Stimulated activated CD8-positive, alpha-beta memory T cell treated with anti-CD3 and anti-CD28 coated beads, Interleukin-7, amount 100 ng/mL, for 1 hour (primary cell): ENCODE measurements at places on chromosomes 5 and 9.

DNA sequence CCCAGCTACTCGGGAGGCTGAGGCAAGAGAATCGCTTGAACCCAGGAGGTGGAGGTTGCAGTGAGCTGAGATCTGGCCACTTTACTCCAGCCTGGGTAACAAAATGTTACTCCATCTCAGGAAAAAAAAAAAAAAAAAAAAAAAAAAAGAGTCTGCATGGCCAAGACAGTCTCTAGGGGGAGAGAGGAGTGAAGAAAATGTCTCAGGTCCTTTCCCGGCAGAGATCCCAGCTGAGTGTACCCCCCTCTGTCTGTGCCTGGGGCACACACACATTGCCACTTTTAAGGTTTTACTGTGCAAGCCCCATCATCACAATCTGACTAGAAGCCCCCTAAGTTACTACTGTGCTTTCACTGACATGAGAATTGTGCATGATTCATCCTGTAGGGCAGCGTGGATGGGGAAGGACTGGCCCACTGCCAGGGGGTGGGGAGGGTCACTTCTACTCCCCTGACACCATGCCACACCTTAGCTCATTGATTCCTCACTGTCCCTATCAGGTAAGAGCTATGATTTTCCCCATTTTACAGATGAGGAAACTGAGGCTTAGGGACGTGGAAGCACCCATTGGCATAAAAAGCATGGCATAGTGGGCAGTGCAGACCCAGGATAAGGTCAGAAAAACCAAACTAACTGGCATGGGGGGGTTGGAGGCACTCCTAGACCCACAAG, 102.3 kb upstream of the LARP1 start:
- no peak for DNase-seq

DNA sequence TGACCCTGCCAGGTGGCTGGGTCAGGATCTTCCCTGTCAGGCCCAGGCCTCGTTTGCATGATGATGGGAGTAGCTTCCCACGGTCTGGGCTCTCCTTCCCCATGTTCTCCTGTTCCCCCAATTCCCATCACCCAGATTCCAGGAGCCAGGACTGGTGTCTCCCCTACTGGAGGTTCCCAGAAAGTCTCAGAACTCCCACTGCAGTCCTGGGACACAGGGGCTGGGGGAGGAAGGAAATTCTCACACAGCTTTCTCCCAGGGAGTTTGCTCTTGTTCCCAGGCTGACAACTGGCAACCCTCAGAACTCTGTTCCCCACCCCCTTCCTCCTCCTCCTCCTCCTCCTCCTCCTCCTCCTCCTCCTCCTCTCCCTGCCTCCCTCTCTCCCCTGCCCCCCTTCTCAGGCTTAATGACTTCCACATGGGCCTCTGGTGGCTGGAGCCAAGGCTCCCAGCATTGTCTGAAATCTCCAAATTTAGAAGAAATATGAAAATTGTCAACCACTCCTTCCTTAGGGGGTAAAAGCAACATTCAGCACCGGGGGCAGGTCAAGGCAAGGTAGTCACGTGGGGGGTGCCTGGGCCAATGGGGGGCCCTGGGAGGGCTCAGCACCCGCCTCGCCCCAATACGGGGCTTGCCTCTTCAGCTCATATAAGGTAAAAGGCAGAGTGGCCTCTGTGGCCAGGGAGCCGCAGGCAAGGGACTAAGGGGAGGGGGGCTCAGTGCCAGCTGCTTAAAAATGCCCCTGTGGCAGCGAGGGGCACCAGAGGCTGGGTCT, 27.3 kb upstream of the IL17B start:
- no peak for DNase-seq

GRCh38 chr5:145921211-145921610, 15.2 kb upstream of the SH3RF2 start:
- no peak for DNase-seq

GRCh38 chr5:148336704-148337435, 1.5 kb downstream of the SPINK9 start:
- DNase-seq: no peak

- no peak for DNase-seq
These were observed 20.2 kb downstream of the UBE2R2 start for GRCh38 chr9:33837138-33837537.

DNA sequence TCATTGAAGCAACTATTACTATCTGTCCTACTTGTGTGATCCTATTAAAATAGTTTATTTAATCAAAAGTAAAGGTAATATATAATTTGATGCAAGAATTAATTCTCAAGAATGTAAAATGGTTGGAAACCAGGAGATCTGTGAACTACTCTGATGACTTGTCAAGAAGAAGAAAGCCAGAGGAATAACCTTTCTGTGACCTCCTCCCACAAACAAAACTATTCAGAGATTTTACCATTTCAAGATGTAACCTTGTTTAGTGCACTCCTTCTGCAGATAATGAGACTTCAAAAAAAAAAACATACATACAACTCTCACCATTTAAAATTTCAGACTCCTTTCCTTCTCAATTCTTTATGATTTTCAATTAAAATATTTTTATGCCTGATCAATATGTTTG, 79.5 kb downstream of the RFX3 start:
- DNase-seq: no peak

DNA sequence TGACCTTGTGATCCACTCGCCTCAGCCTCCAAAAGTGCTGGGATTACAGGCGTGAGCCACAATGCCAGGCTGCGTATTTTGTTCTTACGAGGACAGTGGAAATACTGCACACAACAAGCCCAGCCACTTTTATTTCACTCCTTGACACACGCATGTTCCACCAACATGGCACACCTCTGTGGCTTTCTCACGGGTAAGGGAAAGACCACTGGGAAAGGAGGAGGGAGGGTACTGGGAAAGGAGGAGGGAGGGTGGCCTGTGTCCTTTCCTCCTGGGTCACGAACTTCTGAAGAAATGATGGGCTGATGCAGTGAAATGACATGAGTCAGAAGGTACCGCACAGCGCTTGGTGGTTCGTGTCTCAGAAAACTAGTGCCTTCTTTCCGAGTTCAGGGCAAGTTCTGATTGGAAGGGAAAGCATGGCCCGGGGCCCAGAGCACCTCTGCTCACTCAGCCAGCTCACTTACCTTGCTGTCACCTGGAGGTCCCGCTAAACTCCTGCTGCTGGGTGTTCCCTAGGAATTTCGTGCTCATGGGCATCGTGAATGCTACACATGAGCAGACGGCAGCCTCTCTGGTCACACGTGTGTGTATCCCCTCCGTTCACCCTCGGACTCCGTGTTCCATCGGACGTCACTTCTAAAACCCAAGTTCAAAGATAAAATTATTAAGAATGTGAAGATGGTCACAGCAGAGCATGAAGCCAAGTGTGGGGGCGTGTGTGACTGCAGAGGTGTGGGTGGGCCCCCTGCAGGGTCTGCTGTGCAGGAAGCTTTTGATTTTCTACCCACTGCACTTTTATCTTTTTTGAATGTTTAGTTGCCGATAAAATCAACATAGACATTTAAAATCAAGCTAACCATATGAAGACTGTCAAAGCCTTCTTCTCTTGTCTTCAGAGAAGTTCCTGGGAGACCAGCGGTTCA, 42.9 kb downstream of the LAMC3 start:
- no peak for DNase-seq

GRCh38 chr5:100574716-100575115, 39.5 kb downstream of the FAM174A start:
- DNase-seq: no peak

DNA sequence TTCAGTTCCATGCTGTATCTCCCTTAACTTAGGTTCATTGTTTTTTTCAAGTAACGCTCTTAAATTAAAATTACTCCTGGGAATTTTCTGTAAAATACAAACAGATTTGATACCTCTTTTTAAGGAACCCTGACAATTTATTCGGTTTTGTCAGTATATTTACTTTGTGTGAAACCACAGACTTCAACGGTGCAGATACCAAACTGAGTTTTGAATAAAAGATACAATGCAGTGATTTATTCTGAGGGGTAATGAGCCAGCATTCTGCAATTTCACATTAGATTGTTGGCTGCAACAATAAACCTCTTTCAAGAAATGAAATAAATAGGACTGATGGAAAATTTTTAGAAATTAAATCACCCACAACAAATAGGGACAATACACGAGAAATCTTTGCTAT, 308.6 kb upstream of the EDIL3 start:
- no peak for DNase-seq

- DNase-seq: no peak
These were observed 340.7 kb downstream of the TLE4 start for GRCh38 chr9:79912318-79913070.

GRCh38 chr5:15898641-15899040, 280.9 kb downstream of the MARCHF11 start:
- no peak for DNase-seq

DNA sequence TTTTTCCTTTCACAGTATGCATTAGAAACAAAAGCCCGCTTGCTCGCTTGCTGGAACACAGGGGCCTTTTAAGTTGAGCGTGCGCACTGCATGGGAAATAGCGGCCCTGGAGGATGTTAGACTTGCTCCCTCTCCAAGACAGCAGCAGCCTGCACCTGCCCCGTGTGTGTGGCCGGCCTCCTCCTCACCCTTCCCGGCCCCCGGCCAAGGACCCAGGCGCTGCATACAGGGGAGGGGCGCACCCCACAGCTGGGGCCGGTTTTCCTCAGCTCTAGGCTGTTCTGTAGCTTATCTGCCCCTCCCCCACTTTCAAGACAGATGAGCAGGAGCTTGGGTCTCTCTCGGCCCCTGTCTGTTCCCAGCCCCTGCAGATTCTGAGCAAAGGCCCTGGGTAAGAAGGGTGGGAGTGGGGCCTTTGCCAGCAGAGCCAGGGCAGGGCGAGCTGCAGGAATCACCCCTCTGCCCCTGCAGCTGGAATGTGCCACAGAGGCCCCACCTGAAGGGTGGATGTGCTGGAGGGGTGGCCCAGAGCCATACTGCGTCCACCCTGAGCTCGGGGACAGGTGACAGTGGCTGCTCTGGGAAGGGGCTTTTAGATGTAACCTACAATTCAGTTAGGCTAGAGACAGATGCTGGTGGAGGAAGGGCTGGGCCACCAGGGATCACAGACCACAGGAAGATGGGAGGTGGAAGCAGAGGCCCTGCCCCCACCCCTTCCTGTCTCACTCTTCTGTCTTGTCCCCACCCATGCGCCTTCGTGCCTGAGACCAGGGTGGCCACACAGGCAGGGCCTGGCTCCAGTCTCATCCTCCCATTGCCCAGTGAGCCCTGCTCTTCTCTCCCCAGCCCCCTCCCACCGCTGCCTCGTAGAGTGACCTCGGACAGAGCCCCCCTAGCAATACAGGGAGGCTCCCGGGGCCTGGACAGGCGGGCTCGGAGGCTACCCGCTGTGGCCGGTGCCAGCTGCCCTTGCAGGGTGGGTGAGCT, 132.4 kb downstream of the DAB2IP start:
- DNase-seq: no peak

GRCh38 chr5:113320273-113320780, 114.5 kb downstream of the TSSK1B start:
- DNase-seq: no peak

GRCh38 chr9:18891946-18892670, 140.9 kb downstream of the SAXO1 start:
- no peak for DNase-seq

DNA sequence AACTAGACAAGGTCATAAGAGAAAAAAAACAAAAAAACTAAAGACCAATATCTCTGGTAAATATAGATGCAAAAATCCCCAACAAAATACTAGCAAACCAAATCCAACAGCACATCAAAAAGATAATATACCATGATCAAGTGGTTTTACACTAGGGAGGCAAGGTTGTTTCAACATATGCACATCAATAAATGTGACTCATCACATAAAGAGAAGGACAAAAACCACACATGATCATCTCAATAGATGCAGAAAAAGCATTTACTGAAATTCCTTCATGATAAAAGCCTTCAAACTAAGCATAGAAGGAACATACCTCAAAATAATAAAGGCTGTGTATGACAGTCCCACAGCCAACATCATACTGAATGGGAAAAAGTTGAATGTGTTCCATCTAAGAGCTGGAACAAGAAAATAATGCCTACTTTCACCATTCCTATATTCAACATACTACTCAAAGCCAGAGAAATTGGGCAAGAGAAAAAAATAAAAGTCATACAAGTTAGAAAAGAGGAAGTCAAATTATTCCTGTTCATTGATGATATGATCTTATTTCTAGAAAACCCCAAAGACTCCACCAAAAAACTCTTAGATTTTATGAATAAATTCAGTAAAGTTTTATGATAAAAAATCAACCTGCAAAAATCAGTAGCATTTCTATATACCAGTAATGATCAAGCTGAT, 72.2 kb upstream of the FAM169A start:
- DNase-seq: no peak

GRCh38 chr5:15604986-15605385, 105.0 kb downstream of the FBXL7 start:
- DNase-seq: no peak
